ENCODE measurements at places on chromosomes 6 and 20. TPM values are rescaled to one million over a fixed set of nuclear protein-coding genes. Genes with fewer than 3 reads are reported as not detected.

The E2F3 gene
- total RNA-seq: 16.0 TPM

The INSM1 gene
- not detected for total RNA-seq

The SAMD10 gene
- total RNA-seq: 1.5 TPM

The VSX1 gene
- total RNA-seq: not detected

The MICAL1 gene
- total RNA-seq: 38.2 TPM

The ZNF184 gene
- total RNA-seq: 3.6 TPM

The TMEM170B gene
- 0.17 TPM for total RNA-seq

The FAM217A gene
- not detected for total RNA-seq

The KCNQ2 gene
- total RNA-seq: not detected

The PPP1R14C gene
- total RNA-seq: not detected

The PDE10A gene
- 0.17 TPM for total RNA-seq

The STX11 gene
- total RNA-seq: 0.34 TPM

The NOX3 gene
- total RNA-seq: not detected

The SSTR4 gene
- not detected for total RNA-seq

The GOPC gene
- 48.2 TPM for total RNA-seq

The SMLR1 gene
- total RNA-seq: not detected

The CRISP2 gene
- not detected for total RNA-seq

The SIGLEC1 gene
- total RNA-seq: not detected

The AKAP12 gene
- 5.9 TPM for total RNA-seq

The RGS17 gene
- 0.02 TPM for total RNA-seq

The PLTP gene
- total RNA-seq: 10.9 TPM

The FNDC1 gene
- not detected for total RNA-seq

The SIRPD gene
- not detected for total RNA-seq

The IMPG1 gene
- not detected for total RNA-seq

The MANEA gene
- 14.3 TPM for total RNA-seq

The SLC35F1 gene
- not detected for total RNA-seq

The RIOK1 gene
- 18.7 TPM for total RNA-seq

The CST11 gene
- not detected for total RNA-seq

The BMP2 gene
- not detected for total RNA-seq

The MYT1 gene
- total RNA-seq: not detected

The ZC3H12D gene
- total RNA-seq: 0.03 TPM

The VSTM2L gene
- total RNA-seq: not detected

The SMIM26 gene
- 71.1 TPM for total RNA-seq

The RAET1L gene
- total RNA-seq: not detected

The MICA gene
- total RNA-seq: 17.6 TPM

The LZTS3 gene
- 6.7 TPM for total RNA-seq

The ENPP1 gene
- total RNA-seq: 30.1 TPM

The TBC1D20 gene
- 45.1 TPM for total RNA-seq

The OXT gene
- total RNA-seq: not detected

The CD83 gene
- 1.2 TPM for total RNA-seq

The PAX1 gene
- total RNA-seq: not detected

The DEFB132 gene
- total RNA-seq: not detected

The ANKRD66 gene
- total RNA-seq: not detected

The TOX2 gene
- 63.2 TPM for total RNA-seq

The COL11A2 gene
- 0.39 TPM for total RNA-seq

Data from HFFc6 (cell line).